MCF 10A (cell line): ENCODE measurements at places on chromosomes 2 and 18.

GRCh38 chr2:38856165-38856564 is 19.6 kb downstream of the DHX57 start:
- H3K4me1 ChIP-seq = no peaks in the 10 kb centered on the region
- H3K36me3 ChIP-seq = peaks cover 79% of the 10 kb centered on the region
- peak; percentile 38 for DNase-seq
- no peak overlapping the region for H3K4me3 ChIP-seq

DNA sequence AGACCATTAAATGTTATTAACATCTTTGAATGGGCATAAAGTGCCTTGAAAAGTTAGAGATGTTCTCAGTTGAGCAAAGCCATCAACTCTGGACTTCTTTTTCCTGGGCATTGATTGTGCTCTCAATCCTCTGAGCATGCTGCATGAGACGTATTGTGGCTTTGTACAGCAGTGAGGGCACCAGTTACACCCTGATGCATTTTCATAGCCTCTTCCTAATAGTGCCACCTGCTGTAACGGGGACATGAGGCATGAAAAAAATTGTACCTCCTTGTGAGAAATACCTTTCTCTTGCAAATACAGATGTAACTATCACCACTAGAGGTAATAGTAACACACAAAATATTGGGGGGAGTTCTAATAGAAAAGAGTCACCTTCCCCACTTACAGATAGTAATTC is 697.5 kb downstream of the TMEM182 start:
- H3K4me1 ChIP-seq = no peaks in the 10 kb centered on the region
- H3K36me3 ChIP-seq = no peaks in the 10 kb centered on the region
- no peak for DNase-seq

GRCh38 chr2:235668782-235669181 is 174.9 kb downstream of the AGAP1 start:
- peaks cover 32% of the 10 kb centered on the region for H3K4me1 ChIP-seq
- DNase-seq = no peak
- no peaks in the 10 kb centered on the region for H3K27me3 ChIP-seq
- no peak overlapping the region for H3K27ac ChIP-seq

GRCh38 chr2:151766437-151767153 is 32.3 kb upstream of the NEB start:
- H3K27ac ChIP-seq = peak overlapping the region; percentile 25
- no peaks in the 10 kb centered on the region for H3K36me3 ChIP-seq
- H3K4me3 ChIP-seq = no peak overlapping the region
- no peak for DNase-seq
- H3K27me3 ChIP-seq = no peaks in the 10 kb centered on the region
- no peaks in the 10 kb centered on the region for H3K4me1 ChIP-seq

- no peak overlapping the region for H3K27ac ChIP-seq
- H3K4me1 ChIP-seq = peaks cover 5% of the 10 kb centered on the region
- H3K36me3 ChIP-seq = no peaks in the 10 kb centered on the region
- H3K27me3 ChIP-seq = peaks cover 12% of the 10 kb centered on the region
- DNase-seq = no peak
- no peak overlapping the region for H3K4me3 ChIP-seq
Observed at GRCh38 chr2:11674983-11675382, 5.0 kb upstream of the NTSR2 start.

GRCh38 chr18:22005191-22005841 is 164.1 kb upstream of the GATA6 start:
- no peaks in the 10 kb centered on the region for H3K36me3 ChIP-seq
- H3K27ac ChIP-seq = no peak overlapping the region
- no peaks in the 10 kb centered on the region for H3K27me3 ChIP-seq
- DNase-seq = no peak
- no peaks in the 10 kb centered on the region for H3K4me1 ChIP-seq

GRCh38 chr2:233367586-233367985 is 13.3 kb downstream of the DGKD start:
- DNase-seq = no peak
- no peaks in the 10 kb centered on the region for H3K27me3 ChIP-seq
- peaks cover 30% of the 10 kb centered on the region for H3K36me3 ChIP-seq
- H3K4me3 ChIP-seq = no peak overlapping the region

DNA sequence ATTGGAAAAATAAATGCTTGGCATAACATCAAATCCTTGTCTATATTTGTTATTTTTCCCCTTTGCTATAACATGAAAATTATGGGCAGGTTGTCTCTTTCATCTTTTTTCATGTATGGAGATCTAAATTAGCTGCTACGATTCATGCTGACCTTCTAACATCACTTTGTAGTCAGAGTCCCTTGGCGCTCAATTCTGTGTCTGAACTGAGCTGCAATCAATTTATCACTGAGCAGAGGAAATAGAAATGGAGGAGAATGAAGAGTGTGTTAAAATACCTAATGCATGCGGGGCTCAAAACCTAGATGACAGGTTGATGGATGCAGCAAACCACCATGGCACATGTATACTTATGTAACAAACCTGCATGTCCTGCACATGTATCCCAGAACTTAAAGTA is 168.9 kb downstream of the CDH7 start:
- H3K36me3 ChIP-seq = no peaks in the 10 kb centered on the region
- H3K27ac ChIP-seq = no peak overlapping the region
- H3K4me3 ChIP-seq = no peak overlapping the region

DNA sequence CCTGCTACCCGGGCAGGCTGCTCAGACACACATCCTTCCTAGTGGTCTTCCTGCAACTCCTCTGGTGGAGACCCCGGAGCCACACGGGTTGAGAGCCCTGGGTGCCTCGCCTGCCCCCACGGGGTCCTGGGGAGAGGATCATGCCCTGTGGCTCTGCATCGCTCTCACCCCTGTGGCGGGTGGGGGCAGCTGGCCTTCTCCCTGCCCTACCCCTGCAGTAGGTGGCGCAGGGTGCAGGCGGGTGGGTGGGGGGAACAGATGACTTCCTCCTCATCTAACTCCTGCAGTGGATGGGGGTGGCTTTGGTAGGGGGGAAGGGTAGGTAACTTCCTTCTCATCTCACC is 38.5 kb downstream of the TSHZ1 start:
- H3K4me1 ChIP-seq = peaks cover 42% of the 10 kb centered on the region
- no peak for DNase-seq
- H3K27ac ChIP-seq = peak overlapping the region; percentile 95
- no peaks in the 10 kb centered on the region for H3K36me3 ChIP-seq

GRCh38 chr2:98607741-98608115 is 584 bp downstream of the COA5 start:
- DNase-seq = no peak
- H3K4me1 ChIP-seq = peaks cover 40% of the 10 kb centered on the region
- peaks cover 74% of the 10 kb centered on the region for H3K36me3 ChIP-seq
- H3K27ac ChIP-seq = peak overlapping the region; percentile 98
- H3K4me3 ChIP-seq = peak overlapping the region; percentile 93

DNA sequence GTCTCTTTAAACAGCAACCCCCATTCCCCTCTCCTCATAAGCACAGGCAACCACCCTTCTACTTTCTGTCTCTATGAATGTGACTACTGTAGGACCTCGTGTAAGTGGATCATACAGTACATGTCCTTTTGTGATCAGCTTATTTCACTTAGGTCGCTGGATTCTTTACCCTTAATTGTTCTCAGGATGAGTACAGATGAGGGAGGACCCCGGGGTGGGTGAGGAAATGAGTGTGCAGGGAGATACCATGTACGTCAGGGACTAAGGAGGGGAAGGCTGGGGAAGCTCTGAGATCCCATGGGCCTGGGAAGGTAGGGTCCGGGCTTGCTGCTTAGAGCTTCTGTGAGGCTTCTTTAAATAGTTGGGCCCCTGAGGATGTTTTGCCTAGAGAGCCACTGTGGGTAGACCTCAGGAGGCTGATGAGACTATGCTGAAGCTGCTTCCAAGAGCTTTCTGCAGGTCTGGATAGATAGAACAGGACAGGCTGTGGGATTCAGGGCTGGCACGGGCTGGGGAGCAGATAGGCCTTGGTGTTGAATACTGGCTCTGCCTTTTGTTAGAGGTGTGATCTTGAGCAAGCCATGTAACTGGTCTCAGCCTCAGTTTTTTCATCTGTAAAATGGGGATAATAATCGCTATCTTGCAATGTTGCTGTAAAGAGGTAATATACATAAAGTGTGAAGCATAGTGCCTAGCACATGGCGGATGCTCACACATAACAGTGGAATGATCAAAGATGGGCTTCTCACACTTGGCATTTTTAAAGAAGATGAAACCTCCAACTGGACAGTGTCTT is 155.3 kb downstream of the PRKCE start:
- H3K27me3 ChIP-seq = no peaks in the 10 kb centered on the region
- no peaks in the 10 kb centered on the region for H3K36me3 ChIP-seq
- H3K4me3 ChIP-seq = no peak overlapping the region
- peaks cover 9% of the 10 kb centered on the region for H3K4me1 ChIP-seq

GRCh38 chr2:133400411-133400810 is 167.9 kb downstream of the NCKAP5 start:
- H3K4me1 ChIP-seq = no peaks in the 10 kb centered on the region
- H3K27me3 ChIP-seq = no peaks in the 10 kb centered on the region
- no peak overlapping the region for H3K4me3 ChIP-seq
- no peaks in the 10 kb centered on the region for H3K36me3 ChIP-seq

- no peak for DNase-seq
- no peak overlapping the region for H3K27ac ChIP-seq
Observed at GRCh38 chr2:166134252-166135151, 6.7 kb upstream of the SCN1A start.

DNA sequence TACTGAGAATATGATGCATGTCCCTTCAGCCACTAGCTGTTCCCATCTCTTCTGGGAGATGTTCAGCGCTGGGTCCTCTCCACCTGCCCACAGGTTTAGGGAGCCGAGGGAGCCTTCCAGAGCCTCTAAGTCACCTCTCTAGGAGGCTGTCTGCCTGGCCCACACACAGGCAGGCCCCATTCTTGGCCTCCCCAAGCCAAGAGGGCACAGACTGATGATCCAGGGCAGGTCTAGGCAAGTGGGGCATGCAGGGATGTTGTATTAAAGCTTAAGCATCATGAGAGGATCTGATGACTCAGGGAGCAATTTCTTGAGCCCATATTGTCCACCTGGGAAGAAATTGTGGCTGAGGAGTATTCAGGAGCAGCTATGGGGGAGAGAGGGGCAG is 19.9 kb downstream of the TMSB10 start:
- peaks cover 36% of the 10 kb centered on the region for H3K4me1 ChIP-seq
- DNase-seq = peak; percentile 83
- H3K27me3 ChIP-seq = no peaks in the 10 kb centered on the region

DNA sequence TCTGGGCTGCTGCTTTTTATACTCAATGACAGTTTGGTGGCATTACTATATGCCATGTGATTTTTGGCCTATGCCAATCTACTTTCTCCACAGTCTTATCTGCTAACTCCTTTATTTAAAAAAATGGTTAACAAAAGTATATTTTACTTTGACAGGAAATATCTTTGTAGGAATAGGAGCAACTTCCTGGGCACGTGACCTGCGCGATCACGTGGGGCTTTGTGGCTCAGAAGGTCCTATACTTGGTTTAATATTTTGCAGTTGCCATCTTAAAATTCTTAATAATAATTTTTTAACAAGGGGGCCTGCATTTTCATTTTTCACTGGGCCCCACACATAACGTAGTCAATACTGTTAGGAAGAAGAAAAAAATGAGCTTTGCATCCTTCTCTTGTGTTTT is 249.7 kb downstream of the ACTR3 start:
- H3K27ac ChIP-seq = no peak overlapping the region
- DNase-seq = no peak
- H3K4me1 ChIP-seq = no peaks in the 10 kb centered on the region
- no peak overlapping the region for H3K4me3 ChIP-seq
- H3K27me3 ChIP-seq = peaks cover 16% of the 10 kb centered on the region

DNA sequence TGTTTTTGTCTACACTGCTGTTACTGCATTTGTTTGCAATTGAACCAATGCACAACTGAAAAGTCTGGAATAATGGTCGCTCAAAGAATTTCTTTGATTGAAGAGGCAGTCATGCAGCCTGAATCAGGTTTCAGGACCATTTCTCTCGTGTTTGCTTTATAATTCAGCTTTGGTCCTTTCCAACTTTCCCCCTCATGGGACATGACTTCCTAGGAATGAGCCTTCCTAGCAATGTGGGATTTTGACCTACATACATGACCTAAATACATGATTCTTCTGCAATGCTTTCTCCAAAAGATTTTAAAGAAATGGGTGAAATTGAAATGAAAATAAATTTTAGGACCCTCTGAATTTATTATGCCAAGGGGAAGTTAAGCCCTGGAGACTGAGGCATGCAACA is 197.4 kb downstream of the MREG start:
- H3K4me1 ChIP-seq = peaks cover 7% of the 10 kb centered on the region
- no peak for DNase-seq
- no peaks in the 10 kb centered on the region for H3K36me3 ChIP-seq
- no peak overlapping the region for H3K27ac ChIP-seq

- H3K4me1 ChIP-seq = no peaks in the 10 kb centered on the region
- H3K4me3 ChIP-seq = no peak overlapping the region
- no peaks in the 10 kb centered on the region for H3K36me3 ChIP-seq
- H3K27ac ChIP-seq = no peak overlapping the region
- no peaks in the 10 kb centered on the region for H3K27me3 ChIP-seq
Observed at GRCh38 chr2:48601349-48601748, 16.3 kb upstream of the GTF2A1L start.

DNA sequence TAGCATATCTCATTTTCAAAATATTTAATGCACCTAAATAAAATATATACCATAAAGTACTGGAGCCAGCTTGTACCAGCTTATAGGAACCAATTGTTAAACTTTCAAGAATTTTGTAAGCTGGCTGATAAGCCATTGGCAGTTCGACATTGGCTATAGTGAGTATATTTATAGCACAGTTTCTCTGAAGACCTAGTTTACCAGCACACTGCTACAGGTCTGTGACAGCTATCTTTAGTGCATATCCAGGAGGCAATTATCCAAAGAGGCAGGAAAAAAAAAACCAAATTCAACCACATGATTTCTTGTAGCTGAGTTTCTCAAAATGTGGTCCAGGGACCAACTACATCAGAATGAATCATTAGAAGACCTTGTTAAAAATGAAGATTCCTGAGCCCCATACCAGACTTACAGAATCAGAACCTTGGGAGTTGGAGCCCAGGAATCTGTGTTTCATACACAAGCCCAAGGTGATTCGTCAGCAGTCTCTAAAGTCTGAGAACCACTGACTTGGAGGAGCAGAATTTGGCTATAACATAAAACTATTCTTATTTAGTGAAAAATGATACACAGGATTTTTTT is 279.0 kb upstream of the NRP2 start:
- no peaks in the 10 kb centered on the region for H3K27me3 ChIP-seq
- H3K36me3 ChIP-seq = no peaks in the 10 kb centered on the region
- no peak for DNase-seq

DNA sequence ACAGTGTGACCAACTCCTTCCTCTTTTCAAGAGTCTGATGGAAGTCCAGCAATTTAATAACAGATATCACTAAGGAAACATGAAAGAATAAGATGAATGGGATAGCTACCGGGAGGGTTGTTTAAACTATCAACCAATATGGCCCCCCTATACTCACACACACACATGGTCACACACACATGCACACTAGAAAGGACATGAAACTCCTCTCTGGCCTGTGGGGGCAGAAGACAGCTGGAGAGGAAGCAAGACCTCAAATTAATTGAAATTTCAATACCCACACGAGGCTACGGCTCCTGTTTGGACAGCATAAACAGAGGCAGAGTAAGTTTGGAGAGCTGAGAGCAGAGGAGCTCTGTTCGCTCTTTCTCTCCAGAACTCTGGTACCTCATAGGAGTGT is 34.7 kb upstream of the REEP1 start:
- no peak for DNase-seq
- H3K27ac ChIP-seq = no peak overlapping the region
- H3K36me3 ChIP-seq = no peaks in the 10 kb centered on the region
- H3K27me3 ChIP-seq = peaks cover 26% of the 10 kb centered on the region
- no peaks in the 10 kb centered on the region for H3K4me1 ChIP-seq
- no peak overlapping the region for H3K4me3 ChIP-seq

- no peaks in the 10 kb centered on the region for H3K4me1 ChIP-seq
- peaks cover 46% of the 10 kb centered on the region for H3K27me3 ChIP-seq
- no peak overlapping the region for H3K4me3 ChIP-seq
- DNase-seq = no peak
Observed at GRCh38 chr2:11099122-11100065, 55.9 kb upstream of the SLC66A3 start.
